ENCODE measurements at places on chromosomes 7 and 10.

GRCh38 chr7:140920745-140921144 is 4.0 kb downstream of the BRAF start:
- H3K36me3 ChIP-seq, result no peaks in the 10 kb centered on the region
- H3K27ac ChIP-seq, result no peak overlapping the region
- H3K4me3 ChIP-seq, result no peak overlapping the region
- H3K27me3 ChIP-seq, result no peaks in the 10 kb centered on the region

DNA sequence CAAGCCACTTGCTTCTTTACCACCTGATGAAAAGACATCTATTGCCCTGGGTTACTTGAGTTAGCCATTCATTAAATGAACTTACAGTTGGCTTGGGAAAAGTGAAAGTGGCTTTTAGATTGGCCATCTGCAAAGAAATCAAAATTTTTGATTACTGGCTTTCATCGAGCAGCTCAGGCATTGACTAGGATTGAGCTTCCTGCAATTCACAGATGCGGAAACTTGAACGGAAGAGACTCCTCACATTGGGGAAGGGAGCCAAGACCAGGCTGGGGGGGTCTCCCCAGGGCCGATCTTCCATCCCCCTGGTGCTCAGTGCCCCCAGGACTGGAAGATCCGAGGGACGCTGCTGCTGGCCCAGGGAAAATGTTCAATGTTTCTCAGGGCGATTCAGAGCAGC is 145.4 kb downstream of the PIP4K2A start:
- no peak overlapping the region for H3K27ac ChIP-seq
- no peak overlapping the region for H3K4me3 ChIP-seq
- H3K36me3 ChIP-seq, result no peaks in the 10 kb centered on the region
- H3K27me3 ChIP-seq, result no peaks in the 10 kb centered on the region
- H3K4me1 ChIP-seq, result no peaks in the 10 kb centered on the region

GRCh38 chr10:29239569-29240472 is 49.0 kb upstream of the LYZL1 start:
- H3K27me3 ChIP-seq, result no peaks in the 10 kb centered on the region
- no peak for DNase-seq
- H3K27ac ChIP-seq, result no peak overlapping the region

DNA sequence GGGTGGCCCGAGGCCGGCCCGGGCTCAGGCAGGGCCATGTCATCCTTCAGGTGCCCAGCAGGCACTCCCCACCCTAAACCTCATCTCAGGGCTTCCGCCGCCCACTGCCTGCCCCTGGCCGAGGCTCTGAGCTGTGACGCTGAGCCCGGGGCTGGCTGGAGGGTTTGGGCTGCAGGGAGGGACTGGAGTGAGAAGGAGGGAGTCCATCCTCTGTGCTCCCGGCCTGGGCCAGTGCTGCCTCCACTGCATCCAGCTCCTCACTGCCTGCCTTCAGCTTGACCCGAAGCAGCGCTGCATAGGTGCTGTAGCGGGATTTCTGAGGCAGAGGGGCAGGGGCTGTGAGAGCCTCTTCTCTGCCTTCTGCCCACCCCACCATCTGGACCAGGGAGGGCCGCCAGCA is 7.6 kb downstream of the NFKB2 start:
- peaks cover 4% of the 10 kb centered on the region for H3K4me1 ChIP-seq
- no peaks in the 10 kb centered on the region for H3K36me3 ChIP-seq
- no peak for DNase-seq
- no peak overlapping the region for H3K4me3 ChIP-seq

GRCh38 chr7:12423997-12424745 is 20.5 kb upstream of the VWDE start:
- no peak overlapping the region for H3K4me3 ChIP-seq
- DNase-seq, result no peak
- H3K27ac ChIP-seq, result no peak overlapping the region
- no peaks in the 10 kb centered on the region for H3K27me3 ChIP-seq
- no peaks in the 10 kb centered on the region for H3K36me3 ChIP-seq
- H3K4me1 ChIP-seq, result no peaks in the 10 kb centered on the region

DNA sequence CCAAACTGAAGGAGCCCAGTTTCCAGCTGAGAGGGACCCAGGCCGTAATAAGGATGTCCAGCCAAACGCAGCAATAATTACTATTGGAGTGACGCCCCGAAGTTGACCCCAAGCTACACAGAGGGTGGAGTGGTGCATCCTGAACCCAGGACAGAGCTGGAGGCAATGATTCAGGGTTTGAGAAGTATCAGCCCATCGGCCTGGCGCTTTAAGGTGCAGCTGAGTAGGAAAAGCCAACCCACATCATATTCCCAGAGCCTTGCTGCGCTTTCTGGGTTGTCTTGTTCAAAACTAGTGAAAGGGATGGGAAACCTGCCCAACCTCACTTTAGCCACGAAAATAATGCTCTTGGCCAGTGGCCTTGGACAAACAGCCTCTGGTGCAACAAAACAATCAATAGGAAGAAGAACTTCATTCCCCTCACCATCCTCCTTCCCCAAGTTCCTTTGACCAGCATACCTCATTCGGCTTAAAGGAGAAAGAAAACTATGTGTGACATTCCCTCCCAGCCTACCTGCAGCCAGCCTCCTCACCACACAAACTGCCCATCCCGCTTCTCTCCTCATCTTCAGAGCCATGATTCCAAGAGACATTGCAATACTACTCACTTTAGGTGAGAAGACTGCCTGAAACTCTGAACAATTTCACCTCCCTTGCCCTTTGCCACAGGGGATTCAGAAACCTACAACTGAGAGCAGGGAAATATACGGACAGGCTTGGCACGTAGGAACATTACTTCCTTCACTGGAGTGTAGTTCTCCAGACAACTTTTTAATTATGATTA is 217.2 kb upstream of the MKLN1 start:
- H3K36me3 ChIP-seq, result no peaks in the 10 kb centered on the region
- no peak for DNase-seq
- peak overlapping the region; percentile 96 for H3K4me3 ChIP-seq
- peak overlapping the region; percentile 100 for H3K27ac ChIP-seq
- no peaks in the 10 kb centered on the region for H3K4me1 ChIP-seq

GRCh38 chr7:81501220-81501619 is 268.6 kb downstream of the HGF start:
- no peak for DNase-seq
- no peak overlapping the region for H3K4me3 ChIP-seq
- no peak overlapping the region for H3K27ac ChIP-seq
- H3K27me3 ChIP-seq, result no peaks in the 10 kb centered on the region

DNA sequence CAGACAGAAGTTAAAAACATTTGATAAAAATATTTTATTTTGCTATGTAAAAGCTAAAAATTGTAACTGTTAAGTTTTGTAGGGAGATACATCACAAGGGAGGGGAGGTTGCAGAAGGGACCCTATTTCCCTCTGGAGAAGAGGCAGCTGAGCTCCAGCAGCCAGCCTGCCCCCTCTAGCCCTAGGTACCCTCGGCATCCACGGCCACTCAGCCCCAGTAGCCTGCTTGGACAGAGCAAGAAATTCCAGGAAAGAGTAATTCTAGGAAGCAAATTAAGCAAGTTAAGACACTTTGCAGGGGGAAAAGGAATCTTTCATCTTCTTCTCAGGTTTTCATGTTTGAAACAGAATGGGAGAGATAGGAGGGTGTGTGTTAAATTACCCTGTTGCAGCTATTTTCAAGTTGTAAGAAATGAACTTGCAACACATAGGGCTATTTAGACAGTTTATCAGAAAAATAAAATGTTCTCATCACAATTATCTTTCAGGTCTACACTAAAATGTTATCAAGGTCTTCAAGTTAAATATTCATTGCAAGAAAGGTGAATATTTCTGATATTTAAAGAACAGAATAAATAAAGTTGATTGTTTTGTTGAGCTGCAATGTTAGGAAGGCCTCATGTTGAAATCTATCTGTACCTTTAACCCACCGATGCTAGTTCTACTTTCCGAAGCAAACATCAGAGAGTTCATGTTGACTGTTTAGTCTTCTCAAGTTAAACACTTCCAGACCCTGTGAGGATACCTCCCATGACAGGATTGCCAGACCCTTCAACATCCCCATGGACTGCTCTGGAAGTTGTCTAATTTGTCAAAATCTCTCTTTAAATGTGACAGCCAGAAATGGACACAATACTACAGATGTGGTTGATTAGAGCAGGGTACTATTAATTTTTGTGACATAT is 5.5 kb downstream of the SGCE start:
- H3K36me3 ChIP-seq, result no peaks in the 10 kb centered on the region
- H3K27ac ChIP-seq, result no peak overlapping the region
- peak overlapping the region; percentile 9 for H3K4me3 ChIP-seq
